ENCODE measurements at places on chromosomes 7 and 10.

- no peak for DNase-seq
These were observed 25.0 kb downstream of the ZFAND2A start for GRCh38 chr7:1134951-1135350.

- DNase-seq = no peak
These were observed 203.9 kb upstream of the PLPP4 start for GRCh38 chr10:120253131-120253530.

GRCh38 chr10:85433248-85433647 is 933.3 kb downstream of the GRID1 start:
- DNase-seq = no peak

DNA sequence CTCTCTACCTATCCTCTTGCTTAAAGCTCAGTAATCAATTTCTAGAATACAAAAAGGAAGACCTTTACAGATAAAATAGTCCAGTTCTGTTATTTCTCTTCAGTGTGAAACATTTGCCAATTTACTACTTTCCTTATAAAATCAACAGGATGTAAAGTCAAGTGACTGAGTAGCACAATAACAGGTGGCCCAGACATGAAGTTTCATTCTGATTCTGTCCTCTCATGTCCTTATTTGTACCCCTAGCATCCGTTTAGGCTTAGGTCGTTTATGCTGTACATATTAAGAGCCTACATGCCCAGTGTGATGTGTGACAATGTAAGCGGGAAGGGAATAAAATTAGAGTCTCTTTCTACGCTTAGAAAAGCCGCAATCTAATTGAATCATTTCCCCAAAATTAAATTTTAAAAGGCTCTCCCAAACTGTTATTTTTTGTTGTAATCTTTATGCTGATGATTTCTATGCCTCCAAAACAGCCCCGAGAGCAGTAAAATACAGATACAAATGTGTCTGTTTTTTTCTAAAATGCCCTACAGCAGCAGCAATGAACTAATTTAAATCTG is 29.1 kb downstream of the EPC1 start:
- DNase-seq = no peak

GRCh38 chr10:9605231-9605630 is 1412.4 kb upstream of the CELF2 start:
- no peak for DNase-seq

GRCh38 chr7:112481833-112482670 is 1.3 kb downstream of the LSMEM1 start:
- no peak for DNase-seq

DNA sequence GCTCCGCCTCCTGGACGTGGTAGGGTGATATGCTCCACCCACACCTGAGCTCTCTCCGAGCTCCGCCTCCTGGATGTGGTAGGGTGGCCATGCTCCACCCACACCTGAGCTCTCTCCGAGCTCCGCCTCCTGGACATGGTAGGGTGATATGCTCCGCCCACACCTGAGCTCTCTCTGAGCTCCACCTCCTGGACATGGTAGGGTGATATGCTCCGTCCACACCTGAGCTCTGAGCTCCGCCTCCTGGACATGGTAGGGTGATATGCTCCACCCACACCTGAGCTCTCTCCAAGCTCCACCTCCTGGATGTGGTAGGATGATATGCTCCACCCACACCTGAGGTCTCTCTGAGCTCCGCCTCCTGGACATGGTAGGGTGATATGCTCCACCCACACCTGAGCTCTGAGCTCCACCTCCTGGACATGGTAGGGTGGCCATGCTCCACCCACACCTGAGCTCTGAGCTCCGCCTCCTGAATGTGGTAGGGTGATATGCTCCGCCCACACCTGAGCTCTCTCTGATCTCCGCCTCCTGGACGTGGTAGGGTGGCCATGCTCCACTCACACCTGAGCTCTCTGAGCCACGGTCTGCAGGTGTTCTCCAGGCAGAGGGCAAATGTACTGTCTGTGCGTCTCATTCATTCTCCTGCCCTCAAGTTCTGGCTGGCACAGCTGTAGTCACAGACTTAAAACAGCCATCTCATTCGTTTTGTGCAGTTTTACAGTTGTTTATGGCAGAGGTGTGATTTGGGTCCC is 252.4 kb downstream of the DIP2C start:
- DNase-seq = no peak

DNA sequence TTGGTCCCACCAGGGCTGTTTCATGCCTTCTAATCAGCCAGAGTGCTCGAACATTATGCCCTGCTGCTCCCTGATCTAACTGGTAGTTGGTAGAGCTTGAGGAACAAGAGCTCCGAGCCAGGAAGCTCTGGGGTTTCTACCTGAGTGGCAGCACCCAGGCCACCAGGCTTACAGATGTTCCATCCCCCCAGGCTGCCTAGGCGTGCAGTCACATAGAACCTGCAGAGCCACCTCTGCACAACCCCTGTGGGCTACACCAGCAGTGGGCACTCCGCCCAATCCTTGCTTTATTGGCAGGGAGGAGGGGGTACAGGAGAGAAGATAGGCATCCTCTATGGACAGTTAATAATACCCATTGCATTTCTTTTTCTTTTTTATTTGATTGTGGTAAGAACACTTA is 21.8 kb downstream of the MAP3K8 start:
- no peak for DNase-seq

- no peak for DNase-seq
These were observed 103.8 kb downstream of the NKX6-2 start for GRCh38 chr10:132681858-132682755.

- peak; percentile 66 for DNase-seq
These were observed 100.2 kb downstream of the COL13A1 start for GRCh38 chr10:69901628-69902505.

DNA sequence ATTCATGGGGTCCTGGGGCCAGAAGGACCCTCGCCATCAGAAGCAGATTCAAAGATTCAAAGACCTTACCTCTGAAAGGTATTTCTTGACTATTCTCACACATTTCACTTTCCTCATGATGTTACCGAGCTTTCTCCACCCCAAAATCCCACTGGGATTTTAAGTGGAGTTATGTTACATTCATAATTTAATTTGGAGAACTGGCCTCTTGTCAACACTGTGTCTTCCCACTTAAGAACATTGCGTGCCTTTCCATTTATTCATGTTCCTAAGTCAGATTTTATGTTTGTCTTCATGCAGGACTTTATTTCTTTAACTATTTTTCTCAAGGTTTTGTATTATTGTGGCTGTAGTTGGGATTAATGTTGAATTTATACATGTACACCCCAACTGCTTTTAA is 123.5 kb upstream of the BMPER start:
- no peak for DNase-seq

DNA sequence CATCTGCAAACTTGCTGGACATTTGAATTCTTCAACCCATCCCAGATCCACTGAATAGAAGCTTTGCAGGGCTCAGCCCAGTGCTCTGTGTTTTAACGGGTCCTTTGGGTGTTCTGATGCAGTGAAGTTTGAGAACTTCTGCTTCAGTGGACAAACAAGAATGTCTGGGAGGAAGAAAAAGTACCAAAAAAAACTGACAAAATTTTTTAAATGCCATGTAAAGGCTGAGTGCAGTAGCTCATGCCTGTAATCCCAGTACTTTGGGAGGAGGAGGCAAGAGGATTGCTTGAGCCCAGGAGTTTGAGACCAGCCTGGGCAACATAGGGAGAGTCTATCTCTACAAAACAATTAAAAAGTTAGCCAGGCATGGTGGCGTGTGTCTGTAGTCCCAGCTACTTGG is 51.8 kb upstream of the FRMD4A start:
- DNase-seq = no peak

DNA sequence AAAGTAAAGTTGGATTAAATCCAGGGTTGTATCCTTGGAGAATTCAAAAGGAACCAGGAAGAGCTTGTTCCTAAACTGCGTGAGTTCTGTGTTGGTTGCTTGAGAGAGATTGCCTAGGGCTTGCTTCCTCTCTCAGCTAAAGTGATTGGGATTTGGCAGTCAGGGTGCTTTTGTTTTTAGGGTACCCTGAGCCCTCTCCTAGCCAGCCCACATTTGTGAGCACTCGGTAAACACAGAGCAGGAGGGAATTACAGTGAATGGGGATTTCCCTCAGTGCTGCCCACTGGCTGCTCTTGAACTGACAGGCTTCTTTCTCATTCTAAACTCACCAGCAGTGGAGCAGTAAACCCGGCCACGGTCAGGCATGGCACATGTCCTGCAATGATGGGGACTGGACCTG is 146.9 kb downstream of the TPST1 start:
- DNase-seq = peak; percentile 28

DNA sequence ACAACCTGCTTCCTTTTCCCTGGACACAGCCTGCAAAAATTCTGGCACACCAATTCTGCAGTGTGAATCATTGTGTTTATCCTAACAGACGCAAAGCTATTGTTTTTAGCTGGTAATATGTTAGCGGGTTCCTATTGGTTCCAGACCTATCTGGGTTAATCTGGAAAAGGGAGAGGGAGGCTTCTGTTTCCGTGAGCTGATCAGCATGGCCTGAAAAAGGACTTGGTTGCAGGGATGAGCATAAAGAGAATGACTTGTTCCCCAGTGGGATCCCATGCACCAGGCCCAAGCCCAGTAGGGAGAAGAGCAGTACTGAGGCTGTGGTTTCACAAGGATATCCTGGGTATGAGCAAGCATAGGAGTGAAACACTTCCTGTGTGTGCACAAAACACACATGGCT is 78.4 kb downstream of the PDE1C start:
- DNase-seq = no peak

- peak; percentile 30 for DNase-seq
These were observed 1.3 kb downstream of the ANKRD16 start for GRCh38 chr10:5888351-5888750.

- no peak for DNase-seq
These were observed 22.0 kb upstream of the ANKRD2 start for GRCh38 chr10:97550336-97551149.

DNA sequence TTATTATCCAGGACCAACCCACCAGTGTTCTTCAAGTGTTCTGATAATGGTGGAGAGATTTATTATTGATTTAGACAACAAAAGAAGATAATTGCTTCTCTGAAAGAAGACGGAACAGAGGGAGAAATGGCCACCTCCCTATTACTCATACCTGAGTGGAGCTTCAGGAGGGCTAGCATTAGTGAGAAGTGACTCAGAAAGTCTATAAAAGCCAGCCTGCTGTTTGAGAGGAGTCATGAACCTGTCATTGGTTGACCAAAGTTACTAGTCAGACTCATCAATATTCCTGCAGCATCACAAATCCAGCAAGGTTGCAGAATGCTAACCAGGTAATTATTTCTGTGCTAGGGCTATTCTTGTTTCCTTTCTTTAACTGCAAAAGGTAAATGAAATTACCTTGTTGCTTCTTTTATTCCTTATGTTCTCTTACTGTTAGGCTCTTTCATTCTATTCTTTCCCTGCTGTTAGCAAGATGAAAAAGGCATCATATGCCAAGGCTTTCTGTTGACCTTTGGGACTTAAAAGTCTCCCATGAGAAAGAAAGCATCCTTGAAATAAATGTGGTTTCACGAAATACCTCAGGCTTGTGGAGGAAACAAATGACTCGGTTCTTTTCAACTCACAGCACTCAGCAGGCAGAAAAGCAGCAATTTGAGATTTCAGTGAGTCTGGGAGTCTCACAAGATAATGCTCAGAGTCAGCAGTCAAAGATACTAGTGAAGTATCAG is 256.4 kb upstream of the PHYHIPL start:
- DNase-seq = no peak

DNA sequence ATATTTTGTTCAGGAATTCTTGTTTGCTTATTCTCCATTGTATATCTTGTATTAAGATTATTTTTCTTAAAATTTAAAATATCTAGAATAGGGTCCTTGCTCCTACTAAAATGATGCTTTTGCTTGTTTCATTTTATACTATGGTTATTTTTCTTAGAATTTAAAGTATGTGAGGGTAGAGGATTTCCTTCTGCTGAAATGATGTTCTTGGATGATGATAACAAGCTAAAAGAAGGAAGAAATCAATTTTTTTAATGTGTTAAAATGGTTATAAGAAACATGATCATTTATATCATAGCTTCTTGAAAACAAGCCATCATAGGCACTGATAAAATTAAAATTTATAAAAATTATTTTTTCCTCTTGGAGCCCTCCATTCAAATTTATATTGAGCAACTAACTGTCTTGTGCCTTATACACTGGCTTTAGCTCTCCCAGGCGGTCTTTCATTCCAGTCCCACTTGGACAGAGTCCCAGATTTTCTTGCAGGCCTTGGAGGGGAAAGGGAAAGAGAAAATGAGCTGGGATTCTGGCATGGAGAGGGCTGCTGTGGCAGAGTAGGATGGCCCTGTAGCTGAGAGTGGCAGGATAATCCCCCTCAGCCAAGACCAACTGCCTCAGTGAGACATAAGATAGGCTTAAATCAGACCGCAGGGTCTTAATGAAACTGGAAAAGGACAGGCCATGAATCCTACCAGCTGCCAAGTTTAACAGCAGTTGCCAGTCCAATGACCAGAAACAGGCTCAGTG is 60.2 kb downstream of the DNAJB9 start:
- peak; percentile 91 for DNase-seq

DNA sequence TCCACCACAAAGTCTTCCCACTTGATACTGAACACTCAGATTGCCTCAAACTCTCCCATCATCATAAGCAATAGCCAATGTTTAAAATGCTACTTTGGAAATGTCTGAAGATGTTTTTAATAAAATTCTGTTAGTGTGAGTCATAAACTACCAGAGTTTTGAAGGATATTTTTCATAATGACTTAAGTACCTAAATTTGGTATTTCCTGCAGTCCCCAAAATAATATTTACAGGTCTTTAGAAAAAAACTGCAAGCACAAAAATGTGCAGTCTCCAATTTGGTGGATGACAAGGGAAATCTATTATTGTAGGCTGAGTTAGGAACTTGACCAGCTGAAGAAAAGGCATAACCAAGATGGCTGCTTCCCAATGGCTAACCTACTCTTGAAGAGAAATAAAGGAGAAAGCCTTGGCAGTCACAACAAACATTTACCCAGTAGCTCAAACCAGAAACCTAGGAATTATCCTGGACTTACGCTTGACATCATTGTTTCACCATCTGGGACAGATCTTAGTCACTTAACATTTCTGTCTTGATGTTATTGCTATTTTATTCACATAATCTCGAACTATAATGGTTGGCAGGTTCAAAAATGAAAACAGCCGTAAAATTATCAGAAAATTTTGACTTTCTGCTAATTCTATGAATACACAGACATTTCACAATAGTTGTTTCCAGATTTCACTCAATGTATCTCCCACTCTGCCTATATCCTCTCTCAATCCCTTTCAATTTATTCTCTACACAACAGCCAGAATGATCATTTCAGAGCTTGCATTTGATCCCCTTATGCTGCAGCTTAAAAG is 111.2 kb upstream of the STEAP1B start:
- DNase-seq = no peak

- DNase-seq = no peak
These were observed 6.0 kb upstream of the NANOS1 start for GRCh38 chr10:119023553-119023868.

GRCh38 chr7:81469869-81470723 is 299.8 kb downstream of the HGF start:
- DNase-seq = peak; percentile 79

GRCh38 chr10:7098160-7098762 is 312.6 kb downstream of the SFMBT2 start:
- no peak for DNase-seq

- DNase-seq = no peak
These were observed 38.0 kb upstream of the AQP1 start for GRCh38 chr7:30873656-30874055.

DNA sequence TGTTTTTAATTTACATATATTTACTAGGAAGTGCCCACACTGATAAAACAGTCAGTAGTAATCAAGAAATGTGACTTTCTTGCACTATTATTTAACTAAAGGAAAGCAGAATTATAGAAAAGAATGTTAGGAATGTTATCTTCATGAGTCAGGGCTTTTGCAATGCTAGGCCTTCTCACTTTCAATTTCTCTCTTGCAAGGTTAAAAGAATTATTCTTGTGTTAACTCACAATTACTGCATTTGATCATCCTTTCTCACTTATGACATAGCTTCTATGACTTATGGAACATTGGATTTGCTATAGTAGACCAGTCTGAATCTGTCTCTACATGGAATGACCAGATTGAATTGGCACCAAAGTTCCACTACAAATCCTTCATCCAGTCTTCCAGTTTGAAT is 192.4 kb downstream of the SDK1 start:
- no peak for DNase-seq

All from NCI-H82 (cell line).